ENCODE measurements at places on chromosomes 2 and 18.

- DNase-seq, result no peak
Observed at GRCh38 chr2:12931186-12931844, 214.6 kb downstream of the TRIB2 start.

GRCh38 chr2:176085861-176086771 lies 2.4 kb upstream of the EVX2 start:
- no peak for DNase-seq

GRCh38 chr2:51368250-51368649 lies 336.3 kb upstream of the NRXN1 start:
- no peak for DNase-seq

DNA sequence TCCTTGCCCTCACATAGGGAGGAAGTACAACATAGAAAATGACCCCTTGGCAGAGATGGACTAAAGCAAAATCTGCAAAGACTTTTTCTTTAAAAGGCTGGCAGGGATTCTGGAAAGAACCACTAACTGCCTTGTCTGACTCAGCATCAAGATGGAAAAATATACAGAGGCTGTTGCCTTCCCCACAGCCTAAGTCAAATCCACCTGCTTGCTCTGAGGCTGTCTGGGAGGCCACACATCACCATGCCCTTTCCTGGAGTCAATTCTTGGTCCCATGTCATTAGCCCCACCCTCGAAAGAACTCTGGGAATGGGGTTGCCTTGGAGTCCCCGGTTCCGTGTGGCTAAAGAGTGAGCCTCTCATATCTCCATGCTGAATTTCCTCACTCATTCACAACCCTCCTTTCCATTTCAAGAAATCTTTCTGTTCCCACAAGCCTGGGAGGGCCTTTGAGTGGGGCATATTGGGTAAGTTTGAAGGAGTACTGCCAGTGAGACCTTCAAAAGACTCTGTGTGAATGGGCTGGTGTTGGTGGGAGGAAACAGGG lies 39.4 kb downstream of the BMP10 start:
- no peak for DNase-seq

DNA sequence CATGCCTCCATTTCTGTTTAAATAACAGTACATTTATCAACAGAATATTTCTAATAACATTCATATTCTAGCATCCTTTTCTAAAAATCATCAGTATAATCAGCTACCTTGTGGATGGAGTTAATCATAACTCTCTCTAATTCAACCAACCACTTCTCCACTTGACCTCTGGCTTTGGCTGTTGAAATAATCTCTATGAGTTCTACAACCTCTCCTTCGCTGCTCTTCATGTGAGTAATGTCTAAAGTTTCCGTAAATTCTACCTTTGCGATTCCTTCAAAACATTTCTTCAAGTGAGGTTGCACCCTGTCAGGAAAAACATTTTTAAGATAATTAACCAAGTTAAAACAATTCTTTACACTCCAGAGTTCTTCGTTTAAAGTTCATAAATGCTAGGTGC lies 134.2 kb downstream of the DNAH7 start:
- no peak for DNase-seq

GRCh38 chr2:101199251-101199791 lies 48.1 kb upstream of the TBC1D8 start:
- no peak for DNase-seq

GRCh38 chr2:152062125-152063091 lies 36.4 kb downstream of the CACNB4 start:
- DNase-seq, result no peak

DNA sequence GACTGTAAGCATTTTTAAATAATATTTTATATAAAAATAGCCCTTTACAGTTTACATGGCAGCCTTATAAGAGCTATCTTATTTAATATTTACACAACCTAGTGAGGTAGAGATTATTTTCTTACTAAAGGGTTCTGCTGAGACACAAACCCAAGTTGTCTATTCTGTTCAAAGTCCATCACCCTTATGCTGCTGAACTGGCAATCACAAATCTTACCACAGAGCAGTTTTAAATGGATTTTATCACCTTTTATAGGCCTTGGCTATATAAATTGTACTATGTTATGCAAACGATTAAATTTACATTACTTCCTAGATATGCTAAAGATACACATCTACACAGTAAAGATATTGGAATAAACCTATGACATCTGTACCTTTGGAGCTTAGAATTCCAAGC lies 40.7 kb downstream of the RBM45 start:
- no peak for DNase-seq

DNA sequence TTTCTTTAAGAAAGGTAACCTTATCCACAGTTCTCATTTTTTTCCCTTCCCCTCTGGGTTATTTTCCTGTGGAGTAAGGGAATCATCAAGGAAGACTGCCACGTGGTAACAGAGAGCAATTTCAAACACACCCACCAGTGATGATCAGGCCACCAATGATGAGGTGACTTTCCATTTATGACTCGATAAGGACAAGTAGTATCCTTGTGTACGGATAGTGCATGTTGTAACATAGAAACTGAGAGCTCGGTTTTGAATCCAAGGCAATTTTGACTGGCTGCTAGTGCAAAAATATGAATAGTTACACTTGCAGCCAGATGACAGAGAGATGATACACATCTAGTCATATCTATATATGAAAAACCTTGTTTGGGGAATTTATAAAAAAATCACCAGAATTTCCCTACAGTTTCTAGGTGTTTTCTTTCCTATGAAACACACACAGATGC lies 143.6 kb upstream of the TCF4 start:
- no peak for DNase-seq

GRCh38 chr18:32661486-32662299 lies 111.1 kb downstream of the KLHL14 start:
- no peak for DNase-seq

- no peak for DNase-seq
Observed at GRCh38 chr2:46298522-46299353, 1.5 kb downstream of the EPAS1 start.
